ENCODE measurements at places on chromosomes 6 and 20.

DNA sequence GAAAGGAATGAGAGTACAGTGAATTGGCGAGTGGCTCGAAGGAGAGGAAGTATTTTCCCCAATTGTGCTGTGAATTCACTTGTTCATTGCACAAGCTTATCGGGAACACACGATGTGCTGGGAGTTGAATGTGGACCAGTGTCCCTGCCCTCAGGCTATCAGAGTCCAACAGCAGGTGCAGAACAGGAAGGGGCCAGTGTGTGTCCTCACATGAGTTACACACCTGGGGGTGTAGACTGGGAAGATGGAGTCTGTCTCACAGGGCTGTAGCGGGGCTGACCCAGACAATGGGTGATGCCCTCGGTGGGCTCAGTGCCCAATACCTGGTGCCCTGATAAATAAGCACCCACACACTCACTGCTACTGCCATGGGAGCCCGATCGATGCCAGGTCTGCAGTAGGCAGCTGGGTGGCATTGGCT lies 14.4 kb downstream of the DUSP22 start:
- DNase-seq = no peak

DNA sequence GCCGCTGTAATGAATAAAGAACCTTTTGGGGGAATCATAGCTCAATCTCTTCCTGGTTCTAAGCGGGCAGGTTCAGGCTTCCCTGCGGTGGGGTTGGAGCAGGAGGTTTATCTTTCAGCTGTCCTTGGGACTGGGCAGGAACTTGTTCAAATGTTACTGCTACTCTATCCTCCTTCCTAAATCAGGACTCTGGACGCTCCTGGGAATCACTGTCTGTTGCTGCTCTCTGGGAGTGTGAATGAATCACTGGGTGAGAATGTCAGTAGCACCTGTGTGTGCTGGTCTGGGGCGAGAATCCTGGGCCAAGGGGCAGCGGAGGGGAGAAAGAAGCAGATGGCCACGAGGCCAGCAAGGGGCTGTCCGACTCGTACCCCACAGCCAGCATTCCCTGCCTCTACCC lies 65.4 kb upstream of the ZNFX1 start:
- no peak for DNase-seq

DNA sequence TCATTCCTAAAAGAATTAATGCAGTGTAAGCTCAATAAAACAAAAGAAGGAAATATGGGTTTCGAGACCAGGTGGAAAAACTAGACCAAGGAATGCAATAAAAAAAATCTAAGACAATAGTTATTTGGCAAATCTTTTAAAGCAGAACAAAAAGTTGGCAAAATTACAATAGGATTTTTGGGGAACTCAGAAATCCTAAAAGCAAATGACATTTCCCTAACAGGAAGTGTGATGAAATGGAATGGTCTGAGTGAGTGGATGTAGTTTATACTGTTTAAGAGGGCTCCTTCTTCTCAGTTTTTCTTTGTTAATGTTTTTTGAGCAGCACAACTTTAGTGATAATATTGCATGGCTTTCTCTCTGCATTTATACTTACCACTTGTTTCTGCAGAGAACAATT lies 190.0 kb downstream of the PLCB4 start:
- DNase-seq = no peak

DNA sequence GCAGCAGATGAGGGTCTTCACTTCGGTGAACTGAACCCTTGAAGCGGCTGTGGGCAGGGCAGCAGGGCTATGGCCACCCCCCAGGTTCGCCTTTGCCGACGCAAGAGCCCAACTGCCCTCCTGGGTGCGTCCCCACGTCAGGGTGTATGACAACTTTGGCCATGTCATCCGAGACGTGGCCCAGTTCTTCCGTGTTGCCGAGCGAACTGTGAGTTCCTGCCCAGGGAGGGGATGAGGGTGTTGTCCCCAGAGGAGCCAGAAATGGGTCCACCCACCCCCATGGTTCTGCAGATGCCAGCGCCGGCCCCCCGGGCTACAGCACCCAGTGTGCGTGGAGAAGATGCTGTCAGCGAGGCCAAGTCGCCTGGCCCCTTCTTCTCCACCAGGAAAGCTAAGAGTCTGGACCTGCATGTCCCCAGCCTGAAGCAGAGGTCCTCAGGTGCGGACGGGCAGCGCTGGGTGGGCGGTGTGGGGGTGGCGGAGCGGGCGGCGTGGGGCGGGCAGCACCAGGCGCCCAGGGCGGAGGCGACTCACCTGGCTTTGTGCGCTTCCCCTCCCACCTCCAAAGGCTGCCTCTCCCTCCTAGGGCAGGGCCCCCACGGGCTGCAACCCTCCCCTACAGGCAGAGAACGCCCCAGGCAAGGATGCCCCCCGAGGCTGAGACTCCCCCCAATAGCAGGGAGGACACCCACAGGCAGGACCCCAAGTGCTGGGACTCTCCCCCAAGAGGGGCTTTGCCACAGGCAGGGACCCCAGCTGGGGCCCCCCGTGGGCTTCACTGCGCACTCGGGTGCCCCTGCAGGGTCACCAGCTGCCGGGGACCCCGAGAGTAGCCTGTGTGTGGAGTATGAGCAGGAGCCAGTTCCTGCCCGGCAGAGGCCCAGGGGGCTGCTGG lies 6.2 kb upstream of the TNFRSF6B start:
- no peak for DNase-seq

GRCh38 chr6:95572098-95572497 lies 5.2 kb upstream of the MANEA start:
- DNase-seq = no peak

DNA sequence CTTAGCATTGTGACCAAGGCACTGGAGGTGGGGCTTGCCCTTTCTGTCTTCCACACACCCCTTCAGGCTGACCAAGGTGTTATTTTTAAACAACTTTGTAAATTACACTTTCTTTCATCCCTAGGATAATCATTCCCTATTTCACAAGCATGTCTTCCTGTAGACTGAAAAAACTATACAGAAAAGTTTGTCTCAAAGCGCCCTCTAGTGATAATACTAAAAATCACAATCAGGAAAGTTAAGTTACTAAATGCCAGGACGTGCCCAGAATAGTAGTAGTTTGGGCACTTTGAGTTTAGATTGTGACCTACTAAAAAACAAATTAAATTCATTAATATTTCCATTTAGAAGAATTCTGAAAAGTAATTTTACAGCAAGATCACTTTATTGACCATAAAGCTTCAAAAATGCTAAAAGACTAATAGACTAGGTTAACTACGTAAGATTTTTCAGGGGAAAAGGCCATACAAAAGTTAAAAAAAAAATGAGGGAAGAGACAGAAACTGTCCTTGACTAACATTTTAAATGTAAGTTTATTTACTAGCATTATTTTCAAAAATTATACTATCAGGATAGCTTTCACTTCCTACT lies 123.3 kb upstream of the DUSP22 start:
- peak; percentile 59 for DNase-seq

GRCh38 chr6:111061508-111061907 lies 25.8 kb upstream of the SLC16A10 start:
- peak; percentile 24 for DNase-seq

- peak; percentile 46 for DNase-seq
Observed at GRCh38 chr6:47483853-47484546, 6.4 kb downstream of the CD2AP start.

DNA sequence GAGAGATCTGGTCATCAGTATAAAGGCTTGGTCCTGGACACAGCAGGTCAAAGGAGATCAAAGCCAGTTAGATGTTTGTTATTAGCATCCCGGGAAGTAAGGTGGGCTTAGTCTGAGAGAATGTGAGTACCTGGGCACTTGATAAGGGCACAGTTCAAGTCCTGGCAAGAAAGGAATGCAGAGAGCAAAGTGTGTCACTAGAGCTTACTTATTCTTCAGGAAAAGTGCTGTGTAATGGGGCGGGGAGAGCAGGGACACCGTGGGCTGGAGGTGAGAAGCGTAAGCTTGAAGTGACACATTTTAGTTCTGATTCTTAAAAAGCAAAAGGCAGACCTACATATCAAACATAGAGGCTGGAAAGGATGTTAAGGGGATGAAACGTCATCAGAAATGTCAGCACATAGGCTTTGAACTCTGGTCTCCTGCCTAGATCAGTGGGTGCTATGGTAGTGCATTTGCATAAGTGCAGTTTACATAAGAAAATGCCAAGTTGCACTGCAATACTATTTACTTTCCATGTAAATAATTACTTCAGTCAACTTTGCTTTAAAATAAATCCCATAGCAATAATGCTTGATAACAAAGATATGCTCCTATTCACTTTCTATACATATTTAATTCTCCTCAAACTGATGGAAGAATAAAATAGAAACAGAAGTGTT lies 2.6 kb downstream of the SAMD5 start:
- DNase-seq = no peak

GRCh38 chr20:50376888-50377459 lies 133.2 kb upstream of the PTPN1 start:
- DNase-seq = no peak

- DNase-seq = no peak
Observed at GRCh38 chr6:15421945-15422733, 176.3 kb downstream of the JARID2 start.

- DNase-seq = no peak
Observed at GRCh38 chr6:115740907-115741306, 319.8 kb downstream of the FRK start.

- no peak for DNase-seq
Observed at GRCh38 chr6:143743301-143744166, 65.8 kb downstream of the PHACTR2 start.

DNA sequence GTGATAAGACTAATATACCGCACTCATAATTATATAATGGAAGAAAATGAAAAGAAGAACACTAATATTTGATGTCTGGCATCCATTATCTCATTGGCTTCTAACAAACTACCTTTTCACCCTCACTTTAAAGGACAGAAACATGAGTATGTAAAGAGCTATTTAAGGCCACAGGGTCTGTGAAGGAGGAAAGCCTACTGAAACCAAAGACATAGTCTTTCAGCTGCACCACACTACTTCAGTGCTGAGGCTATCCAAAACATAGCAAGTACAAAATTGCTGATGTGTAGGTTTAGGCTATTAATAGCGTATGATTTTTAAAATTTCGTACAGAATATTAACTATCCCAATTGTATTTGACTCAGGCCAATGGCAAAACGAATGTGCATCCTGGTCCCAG lies 38.2 kb upstream of the SLC2A12 start:
- no peak for DNase-seq

DNA sequence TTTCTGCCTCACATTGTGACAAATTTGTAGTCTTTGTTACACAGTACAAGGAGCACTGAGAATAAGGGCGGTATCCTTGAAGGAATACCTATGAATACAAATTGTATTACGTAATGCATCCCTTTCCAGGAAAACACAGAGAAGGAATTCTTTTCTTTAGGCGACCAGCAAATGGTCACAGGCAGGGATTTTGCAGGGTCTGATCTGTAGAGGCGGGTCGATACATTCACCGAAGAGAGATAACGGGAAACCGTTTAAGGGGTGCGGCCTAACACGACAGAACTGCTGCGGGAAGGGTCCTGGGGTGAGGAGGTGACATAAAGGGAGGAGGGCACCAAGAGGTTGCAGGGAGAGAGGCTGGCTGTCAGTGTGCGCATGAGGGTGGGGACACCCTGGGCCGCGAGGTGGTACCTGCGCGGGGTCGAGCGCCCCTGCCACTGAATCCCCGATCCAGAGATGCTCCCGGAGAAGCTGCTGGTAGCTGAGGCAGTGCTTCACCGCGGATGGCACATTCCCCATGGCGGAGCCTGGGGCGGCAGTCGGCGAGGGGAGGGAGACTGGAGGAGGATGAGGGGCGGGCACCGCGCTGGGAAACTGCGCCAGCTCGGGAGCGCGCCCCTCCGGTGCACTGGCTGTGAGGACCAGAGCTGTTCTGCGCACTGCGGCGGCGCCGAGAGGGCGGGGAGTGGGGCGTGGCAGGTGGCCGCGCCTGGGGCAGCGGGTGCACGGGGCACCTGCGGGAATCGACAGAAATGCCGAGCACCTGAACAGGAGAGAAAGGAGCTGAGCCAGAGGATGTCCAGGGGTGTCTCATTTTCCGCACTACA lies at the start of gene HMGCLL1:
Gene HMGCLL1 (minus strand): TSS at position 656 of the 827 bp plus-strand sequence. CDS start 137 bp downstream, at position 519.
- no peak for DNase-seq

DNA sequence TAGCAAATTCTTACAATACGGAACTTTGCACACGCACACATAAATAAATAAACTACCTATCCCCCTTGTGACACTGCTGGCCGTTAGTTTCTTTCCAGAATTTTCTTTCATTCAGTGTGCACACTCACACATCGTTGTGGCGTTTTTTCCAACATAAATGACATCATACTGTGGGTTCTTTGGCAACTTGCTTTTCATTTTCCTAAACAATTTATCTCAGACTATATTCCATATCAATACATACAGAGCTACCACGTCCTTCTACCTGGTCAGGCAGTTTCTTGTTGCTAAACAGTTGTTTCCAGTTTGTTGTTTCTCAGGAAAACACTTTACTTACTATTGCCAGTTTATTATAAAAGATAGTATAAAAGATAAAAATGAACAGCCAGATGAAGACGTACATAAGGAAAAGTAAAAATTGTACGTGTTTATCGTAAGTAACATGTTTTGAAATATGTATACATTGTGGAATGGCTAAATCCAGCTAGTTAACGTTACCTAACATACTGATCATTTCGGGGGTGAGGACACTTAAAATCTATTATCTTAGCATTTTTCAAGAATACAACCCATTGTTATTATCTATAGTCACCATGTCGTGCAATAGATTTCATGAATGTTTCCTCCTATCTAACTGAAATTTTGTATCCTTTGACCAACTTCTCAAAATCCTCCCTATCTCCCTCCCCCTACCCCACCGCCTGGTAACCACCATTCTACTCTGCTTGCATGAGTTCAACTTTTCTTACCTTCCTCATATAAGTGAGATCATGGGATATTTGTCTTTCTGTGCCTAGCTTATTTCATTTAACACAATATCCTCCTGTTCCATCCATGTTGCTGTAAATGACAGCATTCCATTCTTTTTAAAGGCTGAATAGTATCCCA lies 1.2 kb upstream of the TP53RK start:
- no peak for DNase-seq

GRCh38 chr6:147108259-147108910 lies 95.8 kb upstream of the STXBP5 start:
- DNase-seq = no peak

GRCh38 chr20:38828514-38829295 lies 23.2 kb downstream of the PPP1R16B start:
- no peak for DNase-seq

DNA sequence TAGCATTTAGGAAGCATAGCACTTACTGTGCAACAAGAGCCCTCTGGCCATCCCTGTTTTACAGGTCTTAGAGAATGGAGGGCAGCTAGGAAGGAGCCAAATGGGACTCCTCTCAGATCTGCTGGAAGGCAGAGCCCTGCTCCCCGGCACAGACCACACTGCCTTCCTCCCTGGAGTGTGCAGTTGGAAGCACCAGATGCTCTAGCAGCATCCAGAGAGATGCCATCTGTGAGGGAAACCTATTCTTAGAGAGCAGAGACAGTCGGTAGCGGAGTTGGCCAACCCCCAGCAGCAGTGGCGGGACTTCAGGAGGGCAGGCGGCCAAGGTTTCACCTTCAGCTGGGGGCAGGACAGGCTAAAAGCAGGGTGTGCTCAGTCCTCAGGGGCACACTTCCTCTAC lies 16.7 kb upstream of the E2F1 start:
- no peak for DNase-seq
